ENCODE measurements at places on chromosomes 7 and 10. TPM values are rescaled to one million over a fixed set of nuclear protein-coding genes. Genes with fewer than 3 reads are reported as not detected.

MSS51 gene
- 6.4 TPM for total RNA-seq

OR13A1 gene
- total RNA-seq: not detected

NDUFB8 gene
- total RNA-seq: 167 TPM

PUS7 gene
- 17.0 TPM for total RNA-seq

ALOX5 gene
- total RNA-seq: 16.3 TPM

POM121L12 gene
- not detected for total RNA-seq

INSYN2A gene
- total RNA-seq: 0.11 TPM

ODAD2 gene
- total RNA-seq: 0.23 TPM

AGMO gene
- not detected for total RNA-seq

IQUB gene
- 0.24 TPM for total RNA-seq

SFRP5 gene
- 1.0 TPM for total RNA-seq

ACBD7 gene
- total RNA-seq: not detected

PGAM2 gene
- not detected for total RNA-seq

JCAD gene
- total RNA-seq: 2.6 TPM

ZNF438 gene
- 6.2 TPM for total RNA-seq

CALN1 gene
- total RNA-seq: 2.4 TPM

SLC13A1 gene
- total RNA-seq: not detected

COBL gene
- 50.2 TPM for total RNA-seq

HYAL4 gene
- total RNA-seq: 0.95 TPM

HTR5A gene
- total RNA-seq: not detected

NXPH1 gene
- not detected for total RNA-seq

SNCG gene
- 27.1 TPM for total RNA-seq

CYP26A1 gene
- total RNA-seq: not detected

RHBDD2 gene
- 51.6 TPM for total RNA-seq

PKD2L1 gene
- not detected for total RNA-seq

C10orf67 gene
- 0.93 TPM for total RNA-seq

RNF32 gene
- not detected for total RNA-seq

LIPK gene
- total RNA-seq: 2.6 TPM

COMMD3 gene
- 33.9 TPM for total RNA-seq

TCAF2 gene
- 10.5 TPM for total RNA-seq

ARPC1B gene
- total RNA-seq: 48.9 TPM

CCM2 gene
- 34.3 TPM for total RNA-seq

DEPP1 gene
- 34.3 TPM for total RNA-seq

GIMAP2 gene
- 8.2 TPM for total RNA-seq

BPGM gene
- 12.2 TPM for total RNA-seq

PIP gene
- 592 TPM for total RNA-seq

OR2A12 gene
- not detected for total RNA-seq

MBL2 gene
- total RNA-seq: not detected

PLOD3 gene
- total RNA-seq: 23.3 TPM

TDRD1 gene
- total RNA-seq: not detected

NRP1 gene
- total RNA-seq: 23.7 TPM

ETV1 gene
- 6.6 TPM for total RNA-seq

GARIN1A gene
- 1.4 TPM for total RNA-seq

LUC7L2 gene
- 39.7 TPM for total RNA-seq

DNAJB6 gene
- 230 TPM for total RNA-seq

ITPRID1 gene
- 4.6 TPM for total RNA-seq

TFR2 gene
- total RNA-seq: 0.81 TPM

CALML3 gene
- total RNA-seq: 123 TPM

SEC61G gene
- total RNA-seq: 116 TPM

STRIP2 gene
- 0.25 TPM for total RNA-seq

HEPACAM2 gene
- total RNA-seq: not detected

CCDC3 gene
- total RNA-seq: 66.3 TPM

TMEM225B gene
- total RNA-seq: 1.6 TPM

Data from suprapubic skin (tissue), 4 donors.